ENCODE measurements at places on chromosomes 2 and 18.

GRCh38 chr2:237878321-237879057 lies 19.1 kb downstream of the RAMP1 start:
- DNase-seq: no peak

DNA sequence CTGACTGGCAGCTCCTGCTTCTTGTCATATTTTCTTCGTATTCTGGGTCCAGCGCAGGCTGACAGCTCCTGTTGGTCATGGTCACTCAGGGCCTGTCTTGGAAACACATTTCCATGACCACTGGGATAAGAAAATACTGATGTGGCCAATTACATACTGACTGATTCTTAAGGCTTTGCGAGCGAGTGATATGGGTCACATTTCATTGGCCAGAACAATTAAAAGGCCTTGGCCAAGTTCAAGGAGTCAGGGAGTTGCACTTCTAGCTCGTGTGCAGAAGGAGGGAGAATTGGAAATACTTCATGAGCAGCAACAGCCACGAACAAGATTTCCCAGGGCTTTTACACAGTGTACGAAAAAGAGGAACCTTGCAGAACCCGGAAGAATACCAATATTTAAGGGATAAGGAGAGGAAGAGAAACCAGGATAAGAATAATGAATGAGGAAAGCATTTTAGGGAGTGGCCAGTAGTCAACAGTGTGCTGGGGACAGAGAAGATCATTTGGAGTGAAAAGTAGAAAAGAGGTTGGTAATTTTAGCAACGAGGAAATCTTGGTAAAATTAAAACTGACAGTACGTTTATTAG lies 149.5 kb downstream of the ATP9B start:
- DNase-seq: no peak

- DNase-seq: no peak
These were observed 109.3 kb downstream of the KLHL29 start for GRCh38 chr2:23494286-23494685.

DNA sequence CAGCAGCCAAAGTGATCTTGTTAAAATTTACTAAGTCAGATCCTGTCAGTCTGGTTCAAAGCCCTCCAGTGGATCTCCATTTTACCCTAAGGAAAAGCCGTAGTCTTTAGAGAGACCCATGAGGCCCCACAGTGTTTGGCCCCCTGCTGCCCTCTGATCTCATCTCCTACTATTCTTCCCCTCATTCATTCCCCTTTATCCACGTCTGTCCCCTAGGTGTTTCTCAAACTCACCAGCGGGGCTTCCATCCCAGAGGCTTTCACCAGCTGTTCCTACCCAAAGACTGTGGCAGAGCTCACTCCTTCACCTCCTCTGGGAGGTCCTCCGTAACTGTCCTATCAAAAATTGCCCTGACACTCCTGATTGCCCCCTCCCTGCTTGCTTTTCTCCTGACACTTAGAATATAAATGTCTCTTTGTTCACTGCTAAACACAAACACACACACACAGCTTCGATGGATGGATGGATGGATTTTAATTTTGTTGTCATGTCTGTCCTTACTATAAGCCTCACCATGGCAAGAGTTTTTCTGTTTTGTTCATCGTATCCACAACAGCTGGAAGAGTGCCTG lies 26.1 kb downstream of the LIMS1 start:
- no peak for DNase-seq

- DNase-seq: no peak
These were observed 1.6 kb upstream of the SLC66A2 start for GRCh38 chr18:79952996-79953559.

- peak; percentile 28 for DNase-seq
These were observed 369.1 kb downstream of the MTX2 start for GRCh38 chr2:176638167-176639015.

GRCh38 chr2:167492486-167492885 lies 604.2 kb downstream of the XIRP2 start:
- DNase-seq: no peak

DNA sequence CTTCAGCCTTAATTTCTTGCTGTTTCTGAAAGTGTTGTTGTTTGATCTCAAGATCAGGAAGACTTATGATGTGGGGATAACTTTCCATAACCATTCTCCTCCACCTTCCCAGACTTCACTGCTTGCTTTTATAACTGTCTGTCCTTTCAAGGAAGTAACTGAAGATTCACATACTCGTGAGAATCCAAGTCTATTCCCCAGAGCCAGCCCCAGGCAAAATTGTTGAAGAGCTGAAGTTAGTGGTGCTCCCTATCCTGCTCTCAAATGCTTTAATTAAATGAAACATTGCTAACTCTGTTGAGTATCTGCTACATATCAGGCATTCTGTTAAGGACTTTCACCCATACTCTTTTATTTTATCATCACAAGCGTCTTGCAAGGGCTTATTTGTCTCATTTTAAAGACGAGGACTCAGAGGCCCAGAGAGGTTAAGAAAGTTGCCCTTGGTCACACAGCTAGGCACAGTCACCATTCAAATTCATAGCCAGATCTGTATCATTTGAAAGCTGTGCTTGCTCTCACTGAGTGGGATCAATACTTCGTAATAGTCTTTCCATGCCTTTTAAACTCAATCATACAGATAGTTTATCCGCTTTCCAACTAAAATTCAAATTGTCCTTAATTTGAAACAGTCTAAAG lies 189.8 kb upstream of the TCF4 start:
- no peak for DNase-seq

GRCh38 chr18:11981543-11982366 lies 448 bp downstream of the IMPA2 start:
- no peak for DNase-seq

DNA sequence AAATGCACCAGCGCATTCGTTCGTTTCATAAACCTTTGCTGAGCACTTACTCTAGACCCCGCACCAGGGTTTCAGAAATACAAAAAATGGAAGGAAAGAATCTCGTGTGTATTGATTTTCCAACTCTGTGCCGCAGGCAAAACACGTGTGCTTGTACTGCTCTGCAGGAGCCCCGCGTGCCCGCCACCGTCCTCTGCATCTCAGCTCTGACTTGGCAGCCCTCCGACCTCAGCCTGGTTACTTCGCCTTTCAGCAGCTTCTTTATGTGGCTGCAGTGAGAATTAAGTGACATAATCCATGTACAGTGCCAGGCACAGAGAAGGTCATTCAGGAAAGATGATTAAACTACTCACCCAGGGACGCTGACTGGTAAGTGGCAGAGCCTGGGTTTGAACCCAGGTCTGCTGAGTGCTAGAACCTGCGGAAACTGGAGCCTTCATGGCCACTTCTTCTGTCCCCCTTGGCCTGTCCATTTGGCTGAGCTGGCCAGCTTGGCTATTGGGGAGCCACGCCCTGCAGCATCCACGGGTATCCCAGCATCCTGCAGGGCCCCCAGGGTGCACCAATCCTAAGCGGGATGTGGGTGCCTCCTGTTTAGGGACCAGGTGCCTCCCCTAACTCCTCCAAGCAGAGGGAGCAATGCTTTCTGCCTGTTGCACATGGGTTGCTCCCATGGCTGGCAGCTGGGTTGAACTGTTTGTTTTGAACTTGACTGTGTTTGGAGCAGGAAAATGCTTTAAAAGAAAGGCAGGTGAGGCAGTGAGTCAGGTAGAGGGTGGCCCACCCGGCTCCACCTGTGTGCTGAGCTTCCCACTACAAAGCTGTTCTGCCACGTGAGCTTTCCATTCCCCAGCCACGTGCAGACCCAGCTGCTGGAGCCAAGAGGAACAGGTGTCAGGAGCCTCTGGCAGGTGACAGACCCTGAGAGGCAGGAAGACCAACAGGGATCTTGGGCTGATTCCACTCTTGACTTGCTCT lies 34.3 kb downstream of the INHBB start:
- no peak for DNase-seq
